Activated T-cell treated with anti-CD3 and anti-CD28 coated beads, Interleukin-2, amount 50 U/mL, for 72 hours (primary cell): ENCODE measurements at places on chromosomes 12 and 14. TPM values are rescaled to one million over a fixed set of nuclear protein-coding genes. Genes with fewer than 3 reads are reported as not detected.

Gene TBX3
- not detected for total RNA-seq

Gene OR4E2
- total RNA-seq = not detected

Gene PPP1R36
- 0.16 TPM for total RNA-seq

Gene CLEC9A
- not detected for total RNA-seq

Gene PAPLN
- 1.3 TPM for total RNA-seq

GRCh38 chr14:38731962-38732361 lies 371.1 kb downstream of the SEC23A start:
- DNase-seq = no peak
- no peak overlapping the region for H3K27ac ChIP-seq
- no peak overlapping the region for H3K4me3 ChIP-seq
- no peaks in the 10 kb centered on the region for H3K27me3 ChIP-seq
- H3K4me1 ChIP-seq = no peaks in the 10 kb centered on the region

- H3K4me1 ChIP-seq = peaks cover 2% of the 10 kb centered on the region
- H3K36me3 ChIP-seq = no peaks in the 10 kb centered on the region
- no peaks in the 10 kb centered on the region for H3K27me3 ChIP-seq
Observed at GRCh38 chr12:43332977-43333640, 218.9 kb downstream of the ADAMTS20 start.

GRCh38 chr14:32986791-32987540 lies 48.3 kb downstream of the NPAS3 start:
- DNase-seq = no peak
- H3K4me1 ChIP-seq = no peaks in the 10 kb centered on the region
- H3K36me3 ChIP-seq = no peaks in the 10 kb centered on the region
- peaks cover 1% of the 10 kb centered on the region for H3K27me3 ChIP-seq

GRCh38 chr14:81767266-81767995 lies 233.8 kb upstream of the SEL1L start:
- no peak overlapping the region for H3K27ac ChIP-seq
- DNase-seq = no peak
- peaks cover 6% of the 10 kb centered on the region for H3K4me1 ChIP-seq
- H3K36me3 ChIP-seq = no peaks in the 10 kb centered on the region
- no peaks in the 10 kb centered on the region for H3K27me3 ChIP-seq
